IMR-90 (cell line): ENCODE measurements at places on chromosomes 7 and 10. TPM values are rescaled to one million over a fixed set of nuclear protein-coding genes. Genes with fewer than 3 reads are reported as not detected.

The ADARB2 gene
- not detected in 2 replicates for polyA plus RNA-seq

The RASA4B gene
- 7.7 and 9.3 TPM in 2 replicates for polyA plus RNA-seq

The IFIT1 gene
- 4.5 and 6.1 TPM in 2 replicates for polyA plus RNA-seq

The ITIH5 gene
- 0.07 TPM in 2 replicates for polyA plus RNA-seq

The PLEKHS1 gene
- not detected in 2 replicates for polyA plus RNA-seq

The TRIM73 gene
- polyA plus RNA-seq: 0.72 and 0.84 TPM in 2 replicates

The BMPER gene
- polyA plus RNA-seq: 4.6 and 6.2 TPM in 2 replicates

The PRRT4 gene
- not detected in 2 replicates for polyA plus RNA-seq

The SMKR1 gene
- 0.26 TPM in 1 of 2 replicates, not detected in the other for polyA plus RNA-seq

The SEMA3C gene
- 19.3 and 21.2 TPM in 2 replicates for polyA plus RNA-seq

GRCh38 chr7:32506266-32507054 is 11.2 kb downstream of the AVL9 start:
- DNase-seq: peak; percentile 90

DNA sequence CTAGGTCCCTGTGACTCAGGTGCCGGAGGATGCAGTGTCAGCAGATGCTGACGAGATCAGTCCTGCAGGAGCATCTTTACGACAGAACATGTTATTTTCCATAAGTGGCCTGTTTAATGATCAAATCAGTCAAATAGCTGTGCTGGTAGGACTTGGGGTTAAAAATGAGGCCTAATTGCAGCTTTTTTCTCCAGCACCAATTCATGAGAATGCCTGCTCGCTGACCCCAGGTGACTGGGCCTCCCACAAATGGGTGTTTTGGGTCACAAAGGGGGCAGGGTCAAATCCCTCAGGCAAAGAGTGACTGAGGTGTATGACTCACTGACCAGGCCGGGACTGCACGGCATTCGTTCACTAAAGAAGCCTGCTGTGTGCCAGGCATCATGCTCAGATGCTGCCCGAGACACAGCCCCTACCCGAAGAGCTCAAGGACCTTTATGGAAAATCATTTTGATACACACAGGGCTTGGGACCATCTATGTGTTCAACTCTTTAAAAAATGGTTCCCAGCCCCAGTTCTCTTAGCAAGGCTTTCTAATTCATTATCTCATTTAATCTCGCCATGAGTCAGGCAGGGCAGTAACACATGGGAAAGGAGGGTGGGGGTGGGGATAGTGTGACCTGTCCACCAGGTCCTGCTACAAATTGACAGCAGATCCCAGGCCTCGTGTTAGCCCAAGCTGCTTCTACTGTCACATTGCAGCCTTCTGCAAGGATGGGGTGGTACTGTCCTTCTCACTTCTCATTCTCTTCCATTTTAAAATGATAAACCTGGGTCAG is 21.1 kb downstream of the ZNF775 start:
- peak; percentile 19 for DNase-seq

GRCh38 chr7:128755075-128755818 is 16.1 kb downstream of the CALU start:
- no peak for DNase-seq

DNA sequence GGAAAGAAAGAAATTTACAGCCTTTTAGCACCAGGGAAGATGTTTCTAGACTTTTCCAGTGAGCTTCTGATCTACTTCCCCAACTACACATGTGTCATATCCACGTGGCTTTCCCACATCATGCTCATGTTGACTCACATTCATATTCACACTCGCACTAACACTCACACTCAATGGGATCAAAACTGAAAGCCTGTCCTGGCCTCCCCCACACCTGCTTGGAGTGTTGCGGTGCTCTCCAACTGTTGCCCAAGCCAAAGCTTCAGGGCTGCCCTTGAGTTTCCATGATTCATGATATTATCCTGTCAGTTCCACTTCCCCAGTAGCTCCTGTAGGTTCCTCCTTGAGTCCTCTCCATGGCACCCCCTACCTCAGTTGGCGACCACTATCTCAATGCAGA is 444.4 kb downstream of the GATA3 start:
- no peak for DNase-seq

DNA sequence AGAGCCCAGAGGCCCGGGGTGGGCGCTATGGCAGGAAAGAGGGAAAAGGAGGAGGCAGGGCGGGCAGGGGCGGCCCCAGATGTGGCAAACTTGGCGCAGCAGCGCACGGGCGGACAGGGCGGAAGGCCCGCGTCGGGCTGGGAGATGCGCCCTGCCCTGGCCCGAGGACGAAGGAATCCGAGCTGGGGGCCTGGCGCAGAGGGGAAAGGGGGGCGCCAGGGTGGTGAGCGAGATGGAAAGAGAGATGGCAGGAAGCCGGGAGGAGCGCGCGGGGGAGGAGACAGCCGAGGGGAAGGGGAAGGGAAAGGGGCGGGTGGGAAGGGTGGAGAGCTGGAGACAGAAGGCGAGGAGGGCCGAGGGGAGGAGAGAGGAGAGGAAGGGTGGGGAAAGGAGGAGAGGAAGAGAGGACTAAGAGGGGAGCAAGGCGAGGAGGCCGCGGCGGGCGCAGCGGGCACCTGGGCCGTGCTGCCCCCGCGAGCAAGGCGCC is at the start of gene MARVELD1:
Gene MARVELD1 (plus strand): TSS at position 392 of the 487 bp plus-strand sequence. CDS start 147 bp downstream, outside the sequence.
- peak; percentile 77 for DNase-seq

GRCh38 chr7:139733751-139734150 is 44.0 kb downstream of the HIPK2 start:
- DNase-seq: no peak

- DNase-seq: peak; percentile 75
Observed at GRCh38 chr10:133292919-133293809, 15.5 kb downstream of the TUBGCP2 start.

DNA sequence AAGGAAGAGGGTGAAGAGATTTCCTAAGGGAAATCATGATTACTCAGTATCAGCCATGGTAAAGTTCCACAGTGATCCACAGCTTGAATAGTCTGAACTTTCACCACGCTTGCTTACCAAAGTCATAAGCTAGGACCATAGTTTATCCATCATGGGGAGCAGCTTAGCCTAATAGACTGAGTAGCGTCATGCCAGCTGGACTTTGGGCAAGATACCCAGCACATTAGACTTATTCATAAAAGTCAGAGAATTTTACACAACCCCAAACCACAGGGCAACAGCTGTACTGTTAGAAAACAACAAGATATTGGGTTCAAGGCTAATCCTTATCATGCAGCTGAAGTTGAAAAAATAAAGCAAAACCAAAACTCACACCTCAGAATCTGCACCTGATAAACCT is 491.0 kb downstream of the XPNPEP1 start:
- no peak for DNase-seq

- DNase-seq: peak; percentile 81
Observed at GRCh38 chr7:98372993-98373392, 27.9 kb downstream of the BAIAP2L1 start.

DNA sequence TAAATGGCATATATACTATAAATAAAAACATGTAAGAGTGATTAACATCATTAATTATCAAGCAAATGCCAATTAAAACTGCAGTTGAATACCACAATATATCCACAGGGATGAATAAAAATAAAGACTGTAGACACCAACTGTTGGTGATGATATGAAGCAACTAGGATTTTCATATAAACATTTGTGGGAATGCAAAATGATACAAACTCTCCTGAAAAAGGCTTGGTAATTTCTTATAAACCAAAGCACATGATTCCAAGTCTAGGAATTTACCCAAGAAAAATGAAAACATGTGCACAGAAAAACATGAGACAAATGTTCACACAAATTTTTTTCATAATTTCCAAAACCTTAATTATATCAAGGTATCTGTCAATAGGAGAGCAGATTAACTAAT is 448.1 kb downstream of the ETV1 start:
- DNase-seq: peak; percentile 39

DNA sequence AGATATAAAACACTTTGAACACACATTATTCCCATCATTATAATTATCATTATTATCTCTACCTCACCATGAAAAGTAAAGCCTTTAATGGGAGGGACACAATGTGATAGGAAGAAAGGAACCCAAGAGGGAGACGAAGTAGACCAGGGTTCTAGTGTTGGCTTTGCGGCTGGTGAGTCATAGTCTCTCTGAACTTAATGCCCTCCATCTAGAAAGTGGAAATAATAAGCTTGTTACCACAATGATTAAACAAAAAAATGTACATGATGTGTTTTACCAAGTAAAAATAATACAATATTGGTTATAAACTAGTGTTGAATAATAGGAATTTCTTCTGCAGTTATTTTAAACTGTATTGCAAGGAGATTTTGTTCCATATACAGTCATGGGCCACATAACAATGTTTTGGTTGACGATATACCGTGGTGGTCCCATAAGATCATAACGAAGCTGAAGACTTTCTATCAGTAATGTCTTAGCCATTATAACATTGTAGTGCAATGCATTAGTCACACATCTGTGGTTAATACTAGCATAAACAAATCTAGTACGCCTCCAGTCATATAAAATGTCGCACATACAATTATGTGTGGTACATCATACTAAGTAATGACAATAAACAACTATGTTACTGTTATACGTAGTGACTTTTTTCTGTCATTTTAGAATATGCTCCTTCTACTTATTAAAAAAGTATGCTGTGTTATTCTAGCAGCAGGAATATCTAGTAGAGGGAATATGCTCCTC is 450.6 kb upstream of the SORCS1 start:
- peak; percentile 39 for DNase-seq

DNA sequence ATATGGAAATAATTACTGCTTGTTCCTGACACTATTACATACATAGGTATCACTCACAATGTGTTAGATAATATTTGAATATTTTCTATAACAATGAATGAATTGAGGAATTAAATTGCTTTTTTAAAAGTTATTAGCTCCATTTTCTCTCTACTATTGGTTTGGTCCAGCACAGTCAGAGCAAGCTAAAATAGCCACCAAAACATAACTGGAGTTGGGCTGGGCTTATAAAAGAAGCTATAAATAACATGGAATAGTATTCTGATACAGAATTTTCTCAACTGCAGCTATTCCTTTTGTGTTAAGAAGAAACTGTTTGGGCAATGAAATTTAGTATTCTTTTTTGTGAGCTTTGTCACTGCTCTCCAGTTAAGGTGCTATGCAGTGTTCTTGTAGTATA is 142.6 kb upstream of the LRRN3 start:
- no peak for DNase-seq

GRCh38 chr7:29500719-29501118 is 62.9 kb upstream of the PRR15 start:
- no peak for DNase-seq

DNA sequence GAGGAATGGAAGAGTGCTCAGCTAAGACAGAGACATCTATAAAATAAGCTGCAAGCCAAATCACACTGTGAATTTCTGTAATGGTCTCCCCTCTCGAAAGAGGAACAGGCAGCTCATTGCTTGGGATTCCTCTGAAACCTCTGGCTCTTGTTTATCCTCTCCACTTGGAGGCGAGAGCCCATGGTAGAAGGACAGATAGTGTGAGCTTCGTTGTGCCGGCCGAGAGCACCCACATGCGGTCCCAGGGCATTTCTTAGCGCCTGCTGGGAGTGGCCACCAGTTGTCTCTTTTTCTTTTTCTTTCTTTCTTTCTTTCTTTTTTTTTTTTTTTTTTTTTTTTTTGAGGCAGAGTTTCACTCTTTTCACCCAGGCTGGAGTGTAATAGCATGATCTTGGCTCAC is 26.2 kb downstream of the CNPY1 start:
- DNase-seq: no peak

GRCh38 chr10:25952857-25953256 is 18.8 kb downstream of the MYO3A start:
- DNase-seq: no peak

- peak; percentile 99 for DNase-seq
Observed at GRCh38 chr7:100087055-100087750, 1.6 kb upstream of the COPS6 start.

DNA sequence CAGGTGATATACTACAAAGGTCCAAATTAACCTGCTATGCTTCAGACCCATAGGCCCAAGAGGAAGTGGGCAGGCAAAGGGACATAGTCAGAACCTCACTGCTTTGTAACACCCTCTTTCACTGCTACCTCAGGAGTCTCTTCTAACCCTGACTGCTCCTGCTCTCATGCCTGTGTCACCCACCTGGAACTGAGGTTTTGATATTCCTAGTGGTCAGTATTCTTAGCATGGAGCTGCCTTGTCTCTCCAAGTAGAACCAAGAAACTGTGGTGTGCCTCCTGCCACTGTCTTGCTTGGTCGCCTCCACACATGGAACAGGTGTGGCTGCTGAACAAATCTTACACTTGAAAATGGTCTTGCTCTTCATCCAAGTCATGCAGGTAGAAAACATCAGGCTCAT is 677.5 kb downstream of the XPNPEP1 start:
- DNase-seq: no peak

DNA sequence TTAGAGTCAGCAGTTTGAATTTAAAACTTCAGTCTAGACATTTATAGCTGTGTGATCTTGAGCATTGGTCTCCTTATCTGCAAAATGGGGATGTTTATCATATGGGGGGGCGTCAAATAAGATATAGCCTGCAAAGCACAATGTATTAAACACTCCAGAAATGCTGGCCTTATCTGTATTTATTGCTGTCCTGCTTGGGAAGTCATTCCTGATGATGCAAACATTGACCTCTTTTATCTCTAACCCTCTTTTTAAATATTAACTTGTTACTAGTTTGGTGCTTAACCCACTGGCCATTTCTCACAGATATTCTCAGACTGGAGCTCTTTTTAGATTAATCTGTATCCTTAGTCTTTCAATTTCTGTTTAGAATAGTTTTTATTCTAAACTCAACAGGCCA is 13.2 kb downstream of the MRPS33 start:
- DNase-seq: no peak

DNA sequence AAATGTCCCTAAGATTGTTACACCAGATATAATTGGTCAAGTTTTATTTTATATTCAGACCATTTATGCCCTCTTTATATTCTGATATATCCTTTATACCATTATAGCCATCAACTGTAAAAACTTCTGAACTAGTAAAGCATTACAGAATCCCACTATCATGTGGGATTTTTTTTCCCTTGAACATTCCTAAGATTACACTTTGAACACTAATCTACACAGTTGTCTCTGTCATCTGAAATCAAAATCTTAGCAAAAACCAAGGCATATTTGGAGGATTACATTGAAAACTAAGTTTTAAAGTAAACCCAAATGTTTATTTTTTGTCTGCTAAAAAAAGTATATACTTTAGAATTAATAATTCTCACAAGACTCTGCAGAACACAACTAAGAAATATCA is 116.2 kb upstream of the GPR22 start:
- DNase-seq: peak; percentile 79

GRCh38 chr10:122663516-122664130 is 36.0 kb downstream of the C10orf120 start:
- no peak for DNase-seq

- no peak for DNase-seq
Observed at GRCh38 chr7:108267615-108268014, 137.5 kb upstream of the LAMB4 start.

GRCh38 chr10:36451391-36451970 is 673.9 kb upstream of the ANKRD30A start:
- DNase-seq: no peak

- peak; percentile 15 for DNase-seq
Observed at GRCh38 chr10:43781480-43782361, 133.0 kb upstream of the ZNF32 start.

DNA sequence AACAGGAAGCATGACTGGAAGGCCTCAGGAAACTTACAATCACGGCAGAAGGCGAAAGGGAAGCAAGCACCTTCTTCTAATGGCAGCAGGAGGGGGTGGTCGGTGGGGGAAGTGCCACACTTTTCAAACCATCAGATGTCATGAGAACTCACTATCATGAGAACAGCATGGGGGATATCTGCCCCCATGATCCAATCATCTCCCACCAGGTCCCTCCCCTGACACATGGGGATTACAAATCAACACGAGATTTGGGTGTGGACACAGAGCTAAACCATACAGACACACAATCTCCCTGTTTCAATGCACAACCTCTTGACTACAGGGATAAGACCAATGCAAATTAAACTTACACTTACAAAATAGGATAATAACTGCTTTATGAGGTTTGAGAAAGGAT is 97.6 kb downstream of the SGMS1 start:
- no peak for DNase-seq
